Lower leg skin (tissue), 4 donors: ENCODE measurements at places on chromosomes 13 and 19. TPM values are rescaled to one million over a fixed set of nuclear protein-coding genes. Genes with fewer than 3 reads are reported as not detected.

Gene CYP4F8
- total RNA-seq, result 16.4 TPM

Gene WDR88
- not detected for total RNA-seq

Gene PTH2
- not detected for total RNA-seq

DNA sequence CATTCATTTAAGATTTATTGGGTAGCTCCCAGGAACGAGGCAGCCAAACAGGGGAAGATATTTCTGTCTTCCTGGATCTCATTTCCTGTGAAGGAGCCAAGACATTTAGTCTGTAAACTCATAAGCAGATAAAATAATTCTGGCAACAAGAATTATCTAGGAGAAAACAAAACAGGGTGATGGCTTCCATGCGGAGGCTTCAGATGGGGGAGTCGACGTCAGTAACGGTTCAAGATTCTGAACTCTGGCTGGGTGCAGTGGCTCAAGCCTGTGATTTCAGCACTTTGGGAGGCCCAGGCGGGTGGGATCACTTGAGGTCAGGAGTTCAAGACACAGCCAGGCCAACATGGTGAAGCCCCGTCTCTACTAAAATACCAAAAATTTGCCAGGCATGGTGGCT lies 1.3 kb downstream of the GNA15 start:
- no peak for DNase-seq
